ENCODE measurements at places on chromosomes 5 and 9.

GRCh38 chr5:76290321-76290757, 112.7 kb upstream of the IQGAP2 start:
- no peak for DNase-seq

- no peak for DNase-seq
Measured at GRCh38 chr5:180142021-180142765, 66.8 kb downstream of the RASGEF1C start.

DNA sequence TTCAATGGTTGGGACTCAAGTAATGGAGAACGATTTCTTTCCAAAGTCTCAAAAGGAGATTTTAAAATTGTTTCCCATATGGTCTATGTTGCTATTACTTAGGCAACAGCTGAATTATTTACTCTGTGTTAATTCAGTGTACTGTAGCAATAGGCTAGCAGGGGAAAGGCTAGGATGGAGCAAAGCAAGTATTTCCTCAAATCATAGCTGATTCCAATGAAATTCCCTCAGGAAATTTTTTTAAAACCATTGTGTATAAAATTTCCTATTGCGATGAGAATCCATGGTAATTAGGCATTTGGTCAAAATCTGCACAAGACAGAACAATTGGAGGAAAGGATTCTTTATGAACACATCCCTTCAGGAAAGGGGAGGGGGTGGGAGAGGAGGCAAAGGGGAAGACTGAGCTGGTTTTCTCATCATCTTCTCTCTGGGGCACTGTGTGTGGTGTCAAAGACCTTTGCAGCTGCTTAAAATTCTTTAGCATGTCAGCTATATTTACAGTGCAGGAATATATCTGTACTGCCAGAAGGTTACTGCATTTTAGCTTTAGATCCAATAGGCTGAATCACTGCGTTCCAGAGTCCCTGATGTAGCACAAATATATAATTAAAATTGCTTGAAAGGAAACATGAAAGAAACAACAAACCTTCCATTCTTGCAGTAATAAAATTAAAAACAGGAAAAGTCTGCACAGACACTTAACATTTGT, 95.3 kb downstream of the ZNF608 start:
- DNase-seq, result no peak

DNA sequence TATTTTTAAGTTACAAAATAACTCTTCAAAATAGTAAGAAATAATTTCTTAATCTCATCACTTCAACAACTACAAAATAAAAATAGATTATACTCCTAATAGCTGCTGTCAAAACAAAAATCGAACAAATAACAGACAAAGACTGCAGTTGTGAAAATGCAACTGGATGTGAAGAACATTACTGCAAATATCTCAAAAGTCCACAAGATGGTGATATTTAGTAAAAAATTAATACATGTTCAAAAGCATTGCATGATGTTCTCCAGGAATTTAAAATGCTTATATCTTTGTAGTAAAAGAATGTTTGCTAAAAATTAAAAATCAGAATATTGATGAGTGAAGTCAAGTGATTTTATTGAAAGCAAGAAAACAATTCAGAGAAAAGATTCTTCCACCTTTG, 66.2 kb downstream of the MPDZ start:
- no peak for DNase-seq

DNA sequence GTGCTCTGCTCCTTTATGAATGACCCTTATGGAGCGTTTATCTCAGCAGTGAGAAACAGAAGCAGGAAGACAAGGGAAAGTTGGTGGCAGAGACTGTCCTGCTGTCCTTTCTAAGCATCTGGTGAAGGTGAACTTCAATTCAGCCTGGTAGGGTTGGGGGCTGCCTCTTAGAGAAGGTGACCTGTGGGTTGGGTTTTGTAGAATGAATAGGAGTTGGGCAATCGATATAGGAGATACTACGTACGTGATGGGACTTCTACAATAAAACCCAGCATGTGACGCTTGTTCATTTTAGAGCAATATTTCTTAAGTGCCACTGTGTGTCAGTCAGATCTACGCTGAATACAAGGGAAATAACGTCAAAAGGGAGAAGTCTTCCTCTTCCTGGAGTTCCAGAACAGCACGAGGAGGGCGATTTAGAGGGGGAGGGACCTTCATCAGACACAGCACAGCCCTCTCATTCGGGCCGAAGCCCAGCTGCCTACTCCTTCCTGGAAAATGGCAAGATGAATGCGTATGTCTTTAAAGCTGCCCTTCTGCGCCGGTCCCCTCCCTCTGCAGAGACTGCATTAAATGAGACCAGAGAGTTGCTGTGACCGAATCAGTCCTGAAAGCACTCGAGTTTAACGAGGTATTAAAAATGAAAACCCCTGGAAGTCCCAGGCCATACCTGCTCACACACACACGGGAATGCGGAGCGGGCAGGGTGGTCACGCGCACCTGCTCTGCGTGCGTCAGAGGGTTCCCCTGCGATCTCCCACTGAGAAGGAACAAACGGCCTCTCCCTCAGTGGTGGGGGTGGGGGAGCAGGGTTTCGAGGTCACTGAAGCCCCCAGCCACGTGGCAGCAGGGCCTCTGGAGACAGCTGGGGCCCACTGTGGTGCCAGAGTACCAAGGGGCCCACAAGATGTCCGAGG, 85.3 kb upstream of the SARDH start:
- DNase-seq, result no peak

GRCh38 chr9:784202-784601, 57.3 kb upstream of the DMRT1 start:
- DNase-seq, result no peak

DNA sequence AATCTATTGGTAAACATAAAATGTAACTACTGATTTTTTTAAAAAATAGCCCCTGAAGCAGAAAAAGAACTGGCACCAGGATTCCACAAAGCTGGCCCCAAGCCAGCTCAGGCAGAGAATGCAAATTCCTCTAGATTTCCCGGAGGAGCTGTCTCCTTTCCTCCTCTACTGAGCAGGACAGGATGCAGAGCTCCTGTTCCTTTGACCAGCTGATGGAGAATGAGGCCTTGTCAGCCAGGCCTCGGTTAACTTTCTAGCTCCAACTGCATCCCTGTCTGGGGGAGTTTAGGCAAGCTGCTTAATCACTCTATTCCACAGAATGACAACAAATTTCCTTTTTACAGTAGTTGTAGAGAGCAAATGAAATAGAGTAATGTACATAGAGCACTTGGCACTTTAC, 155.5 kb downstream of the GNAQ start:
- DNase-seq, result no peak

- no peak for DNase-seq
Measured at GRCh38 chr5:932151-932627, 39.5 kb downstream of the TRIP13 start.

DNA sequence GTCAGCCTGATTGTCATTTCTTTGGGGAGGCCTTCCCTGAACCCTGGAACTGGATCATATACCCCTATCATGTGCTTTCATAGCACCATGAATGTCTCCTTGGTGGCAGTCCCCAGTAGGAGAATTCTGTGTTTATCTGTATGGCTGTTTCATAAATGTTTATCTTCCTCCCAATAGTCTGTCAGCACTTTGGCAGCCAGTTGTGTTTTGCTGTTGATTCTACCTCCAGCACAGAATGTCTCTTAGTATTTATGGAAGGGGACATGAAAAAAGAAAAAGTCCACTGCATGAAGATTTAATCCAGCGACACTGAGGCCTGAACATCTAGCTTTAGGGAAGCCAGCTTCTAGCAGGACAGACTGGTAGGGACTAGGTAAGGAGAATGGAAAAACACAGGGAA, 38.3 kb downstream of the GHR start:
- DNase-seq, result no peak

GRCh38 chr5:94244921-94245320, 373.5 kb downstream of the KIAA0825 start:
- DNase-seq, result no peak

DNA sequence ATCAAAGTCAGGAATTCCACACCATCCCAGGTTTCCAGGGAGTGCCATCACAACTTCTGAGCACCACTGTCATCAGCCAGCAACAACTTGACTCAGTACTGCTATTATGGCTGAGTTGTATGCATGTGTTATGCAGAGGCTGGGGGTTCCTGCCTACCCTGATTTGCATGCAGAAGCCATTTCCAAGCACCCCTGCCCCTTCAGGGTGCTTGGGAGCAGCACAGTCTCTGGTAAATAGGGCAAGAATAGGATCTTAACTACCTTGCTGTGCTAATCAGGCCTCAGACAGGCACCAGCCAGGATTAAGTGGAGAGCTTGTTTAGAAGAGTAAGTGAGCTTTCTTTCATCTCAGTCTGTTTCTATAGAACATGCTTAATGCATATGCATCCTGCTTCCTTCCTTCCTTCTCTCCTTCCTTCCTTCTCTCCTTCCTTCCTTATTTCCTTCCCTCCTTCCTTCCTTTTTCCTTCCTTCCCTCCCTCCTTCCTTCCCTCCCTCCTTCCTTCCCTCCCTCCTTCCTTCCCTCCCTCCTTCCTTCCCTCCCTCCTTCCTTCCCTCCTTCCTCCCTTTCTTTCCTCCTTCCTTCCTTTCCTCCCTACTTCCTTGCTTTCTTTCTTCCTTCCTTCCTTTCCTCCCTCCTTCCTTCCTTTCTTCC, 175.7 kb downstream of the FRMD3 start:
- DNase-seq, result no peak

DNA sequence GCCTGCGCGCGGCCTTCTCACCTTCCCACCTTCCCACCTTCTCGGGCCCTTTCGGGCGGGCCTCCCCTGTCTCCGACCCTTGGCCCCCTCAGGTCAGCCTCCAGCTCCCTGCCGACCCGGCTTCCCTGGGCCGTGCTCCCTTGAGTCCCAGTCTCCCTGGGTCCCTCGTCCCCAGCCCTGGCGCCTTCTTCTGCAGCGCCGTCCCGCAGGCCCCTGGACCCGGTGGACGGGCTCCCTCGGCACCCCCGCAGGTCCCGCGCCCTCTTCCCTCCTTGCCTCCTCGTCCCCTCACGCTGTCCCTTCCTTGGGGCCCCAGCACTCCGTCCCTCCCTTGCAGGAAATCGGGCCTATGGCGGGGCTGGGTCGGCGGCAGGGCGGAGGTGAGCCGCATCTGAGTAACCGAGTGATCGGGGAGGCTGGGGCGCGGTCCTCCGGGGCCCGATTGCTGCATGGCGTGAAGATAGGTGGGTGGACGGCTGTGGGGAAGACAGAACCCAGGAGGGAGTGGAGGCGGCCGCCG, 7.6 kb downstream of the ARPC5L start:
- peak; percentile 58 for DNase-seq

DNA sequence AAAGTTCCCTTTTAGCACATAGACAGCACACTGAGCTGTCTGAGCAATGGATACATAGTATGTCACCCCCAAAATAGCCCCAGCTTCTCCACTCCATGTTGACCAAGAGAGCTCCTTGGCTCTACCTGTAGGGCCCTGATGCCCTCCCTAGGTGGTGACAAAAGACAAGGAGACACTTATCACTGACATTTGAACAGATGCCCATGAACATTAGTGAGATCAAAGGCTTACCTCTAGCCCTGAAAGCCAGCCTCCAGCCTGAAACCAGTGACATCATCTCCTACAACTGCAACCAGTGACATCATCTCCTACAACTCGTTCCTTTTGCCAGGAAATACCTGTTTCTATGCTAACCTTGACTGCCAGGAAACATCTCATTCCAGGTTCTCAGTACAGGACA, 122.7 kb downstream of the FSTL4 start:
- DNase-seq, result no peak

DNA sequence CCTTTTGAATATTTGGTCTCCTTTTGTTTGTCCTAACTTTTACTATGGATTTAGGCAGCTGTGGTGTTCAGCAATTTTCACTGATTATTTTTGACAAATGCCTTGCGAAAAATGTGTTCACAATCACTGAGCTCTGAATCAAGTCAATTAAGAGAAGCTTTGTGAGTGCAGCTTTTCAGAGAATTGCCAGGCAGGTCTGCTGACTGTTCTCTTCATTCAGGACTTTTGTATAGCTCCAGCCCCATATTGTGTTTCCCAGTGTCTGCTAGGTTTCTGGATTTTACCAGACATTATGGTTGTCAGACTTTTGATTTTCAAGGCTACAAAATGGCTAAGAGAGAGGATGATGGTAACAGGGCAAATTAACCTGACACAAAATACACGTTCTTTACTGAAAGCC, 1055.9 kb downstream of the CDH18 start:
- no peak for DNase-seq

DNA sequence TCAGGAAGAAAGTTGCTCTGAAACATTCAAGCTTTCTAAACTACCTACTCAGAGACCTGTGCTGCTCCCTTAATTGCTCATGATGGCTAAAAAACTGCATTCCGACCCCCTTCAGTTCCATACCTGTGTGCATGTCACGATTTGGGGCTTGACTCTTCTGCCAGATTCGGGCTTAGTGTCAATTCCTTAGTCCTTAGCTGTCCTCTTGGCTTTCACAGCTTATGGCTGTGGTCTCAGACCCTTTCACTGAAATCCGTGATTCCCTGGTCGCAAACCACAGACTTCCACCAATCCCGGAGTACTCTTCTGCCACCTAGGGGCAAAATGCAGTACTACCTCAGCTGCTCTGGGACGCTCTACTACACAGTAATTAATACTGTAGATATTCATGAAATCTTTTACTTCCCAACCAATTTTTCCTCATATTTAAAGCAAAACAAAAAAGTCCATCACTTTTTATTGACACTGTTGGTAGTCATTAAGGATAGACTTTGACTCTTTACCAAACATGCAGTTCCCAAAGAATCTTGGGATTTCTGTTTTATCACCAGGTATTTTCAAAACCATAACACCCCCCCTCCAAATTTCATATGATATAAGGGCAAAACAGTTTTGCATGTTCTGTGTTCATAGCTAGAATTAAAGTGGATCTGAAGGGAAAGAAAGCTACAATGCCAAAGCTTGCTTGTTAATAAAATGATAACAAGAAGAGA, 617.4 kb downstream of the SLCO4C1 start:
- DNase-seq, result peak; percentile 4

- peak; percentile 20 for DNase-seq
Measured at GRCh38 chr5:13944560-13945199, at the start of gene DNAH5. TSS of gene DNAH5 (minus strand) at chr5:13944688. CDS start at chr5:13944438, 250 bp downstream.

- DNase-seq, result no peak
Measured at GRCh38 chr9:71608021-71608420, 160.3 kb downstream of the CEMIP2 start.

GRCh38 chr5:133534566-133534965, 77.8 kb downstream of the FSTL4 start:
- no peak for DNase-seq

DNA sequence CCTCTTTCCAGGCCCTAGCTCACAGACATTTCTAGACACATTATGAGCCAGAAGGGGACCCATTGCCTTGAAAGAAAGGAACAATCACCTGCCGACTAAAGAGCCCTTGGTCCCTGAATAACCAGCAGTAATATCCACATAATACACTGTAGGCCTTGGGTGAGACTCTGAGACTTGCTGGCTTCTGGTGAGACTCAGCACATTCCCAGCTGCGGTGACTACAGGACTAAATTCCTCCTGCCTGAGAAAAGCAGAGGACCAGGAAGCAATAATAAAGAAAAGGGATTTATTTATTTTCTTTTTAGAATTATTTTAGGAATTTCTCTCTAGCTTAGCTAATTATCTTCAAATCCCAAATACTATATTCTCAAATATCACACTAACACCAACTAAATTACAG, 87.8 kb upstream of the RGS7BP start:
- no peak for DNase-seq

DNA sequence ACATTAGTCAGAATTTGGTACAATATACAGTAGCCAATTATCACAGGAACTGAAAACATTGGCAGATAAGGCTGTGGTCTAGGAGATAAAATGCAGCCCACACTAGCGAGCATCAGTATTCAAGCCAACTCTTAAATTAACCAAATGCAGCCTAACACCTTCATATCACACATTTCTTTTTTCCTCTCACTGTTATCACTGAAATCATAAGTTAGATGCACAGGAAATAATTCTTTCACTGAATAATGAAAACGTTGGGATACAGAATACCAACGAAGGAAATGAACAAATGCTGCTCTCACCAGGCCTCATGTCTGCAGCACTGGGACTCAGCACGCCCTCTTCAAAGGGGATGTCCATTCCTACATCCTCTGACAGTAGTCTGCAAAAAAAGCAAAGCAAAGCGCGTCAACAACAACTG, 109.1 kb upstream of the PCA3 start:
- peak; percentile 53 for DNase-seq

Measured in Daoy (cell line).